ENCODE measurements at places on chromosomes 6 and 20. TPM values are rescaled to one million over a fixed set of nuclear protein-coding genes. Genes with fewer than 3 reads are reported as not detected.

GRCh38 chr6:169966312-169967181, 215.1 kb downstream of the ERMARD start:
- no peak for DNase-seq

Gene FAM83B
- total RNA-seq: not detected

DNA sequence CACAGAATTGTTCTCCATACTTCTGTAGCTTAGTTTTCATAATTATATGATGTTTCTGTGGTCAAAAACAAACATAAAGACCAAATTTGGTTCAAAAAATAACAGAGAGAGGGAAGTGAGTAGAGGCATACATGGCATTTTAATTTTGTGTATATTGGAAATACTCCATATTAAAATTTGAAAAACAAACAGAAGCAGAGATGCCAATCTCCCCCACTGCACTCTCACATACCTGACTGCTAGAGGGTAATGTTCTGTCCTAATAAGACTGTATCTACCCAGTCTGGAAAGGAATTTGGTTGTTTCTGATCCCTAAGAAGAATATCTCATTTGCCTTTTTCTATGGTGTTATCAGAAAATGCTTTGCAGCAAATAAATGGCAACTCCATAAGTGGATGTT, 959.0 kb upstream of the FLRT3 start:
- DNase-seq: no peak

Gene PLCG1
- 458 TPM for total RNA-seq

DNA sequence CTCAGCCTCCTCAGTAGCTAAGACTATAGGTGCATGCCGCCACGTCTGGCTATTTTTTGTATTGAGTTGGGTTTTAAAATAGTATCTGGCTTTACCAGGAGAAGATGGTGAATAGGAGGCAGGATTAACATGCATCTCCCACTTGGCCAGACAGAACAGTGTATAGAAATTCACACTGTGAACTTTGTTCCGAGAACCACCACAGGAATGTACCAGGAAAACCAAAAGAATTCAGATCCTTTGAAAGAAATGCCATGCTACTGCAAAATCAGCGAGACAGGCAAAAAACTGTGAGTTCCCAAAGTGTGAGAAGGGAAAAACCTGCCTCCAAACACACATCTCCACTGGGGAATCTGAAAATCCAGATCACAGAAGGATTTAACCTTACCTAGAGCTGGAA, 327.6 kb downstream of the NKAIN2 start:
- DNase-seq: no peak

Gene PPIL6
- total RNA-seq: 0.83 TPM

Gene TUBB2B
- total RNA-seq: 1,777 TPM

DNA sequence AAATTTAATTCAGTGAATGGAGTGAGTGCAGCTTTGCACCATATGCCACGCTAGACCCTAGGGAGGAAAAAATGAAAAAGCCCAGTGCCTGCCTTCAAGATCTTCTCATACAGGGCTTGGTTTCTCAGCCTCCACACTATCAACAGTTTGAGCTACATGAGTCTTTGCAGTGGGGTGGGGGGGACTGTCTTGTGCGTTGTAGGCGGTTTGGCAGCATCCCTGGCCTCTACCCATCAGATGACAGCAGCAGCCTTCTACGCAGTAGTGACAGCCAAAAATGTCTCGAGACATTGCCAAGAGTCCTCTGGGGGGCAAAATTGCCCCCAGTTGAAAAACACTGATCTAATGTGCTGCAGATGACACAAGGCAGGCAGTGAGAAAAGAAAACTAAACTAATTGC, 6.2 kb downstream of the CDH22 start:
- no peak for DNase-seq

DNA sequence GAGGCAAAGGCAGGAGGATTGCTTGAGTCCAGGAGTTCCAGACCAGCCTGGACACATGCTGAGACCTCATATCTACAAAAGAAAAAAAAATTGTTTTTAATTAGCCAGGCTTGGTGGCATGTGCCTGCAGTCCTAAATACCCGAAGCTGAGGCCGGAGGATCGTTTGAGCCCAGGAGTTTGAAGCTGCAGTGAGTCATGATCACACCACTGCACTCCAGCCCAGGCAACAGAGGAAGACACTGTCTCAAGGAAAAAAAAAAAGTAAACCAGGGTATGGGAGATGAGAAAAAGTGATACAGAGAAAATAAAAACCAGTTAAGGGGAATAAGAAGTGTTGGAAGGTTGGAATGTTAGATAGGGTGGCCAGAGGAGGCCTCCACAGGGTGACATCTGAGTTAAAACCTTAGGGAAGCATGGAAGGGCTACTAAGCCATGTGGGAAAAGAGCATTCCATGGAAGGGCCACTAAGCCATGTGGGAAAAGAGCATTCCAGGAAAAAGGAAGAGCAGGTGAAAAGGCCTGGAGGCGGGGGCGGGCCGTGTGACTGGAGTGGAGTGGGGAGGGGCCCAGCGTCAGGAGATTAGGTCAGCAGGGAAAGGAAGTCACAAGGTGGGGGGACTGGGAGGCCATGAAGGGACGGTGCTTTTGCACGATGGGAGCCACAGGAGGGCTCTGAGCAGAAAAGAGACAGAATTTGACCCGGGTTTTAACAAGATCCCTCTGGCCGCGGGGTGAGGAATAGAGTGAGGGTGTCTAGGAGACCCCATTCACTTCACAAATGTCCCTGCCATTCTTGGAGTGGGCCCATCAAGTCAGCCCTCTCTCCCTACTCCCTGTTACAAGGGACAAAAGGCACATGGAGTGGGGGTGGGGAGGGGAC, 18.3 kb downstream of the CPNE5 start:
- DNase-seq: no peak

GRCh38 chr20:59438201-59438600, 137.8 kb downstream of the EDN3 start:
- DNase-seq: no peak

Gene SAPCD1
- 3.7 TPM for total RNA-seq

DNA sequence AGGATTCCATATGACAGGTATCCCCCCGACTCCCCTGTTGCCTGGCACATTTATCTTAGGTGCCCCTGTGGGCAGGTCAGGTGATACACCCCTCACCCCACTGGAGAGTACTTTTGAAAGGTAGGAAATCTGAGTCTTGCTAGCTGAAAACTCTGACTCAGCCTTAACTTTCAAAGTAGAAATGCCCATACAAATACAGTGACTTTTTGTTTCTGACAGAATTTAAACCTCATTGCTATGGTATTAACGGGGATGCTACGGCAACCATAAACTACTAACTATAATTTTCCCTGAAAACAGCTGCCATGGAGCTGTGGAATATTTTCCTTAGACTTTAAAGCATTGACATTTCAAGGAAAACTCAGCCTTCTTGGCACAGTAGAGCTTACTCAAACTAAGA, 536.0 kb downstream of the RFPL4B start:
- no peak for DNase-seq

Gene ARFGEF3
- total RNA-seq: 15.3 TPM

Gene IPCEF1
- 0.61 TPM for total RNA-seq

- DNase-seq: no peak
Measured at GRCh38 chr6:158654960-158655489, 5.2 kb downstream of the SYTL3 start.

Gene HMGN3
- total RNA-seq: 43.0 TPM

DNA sequence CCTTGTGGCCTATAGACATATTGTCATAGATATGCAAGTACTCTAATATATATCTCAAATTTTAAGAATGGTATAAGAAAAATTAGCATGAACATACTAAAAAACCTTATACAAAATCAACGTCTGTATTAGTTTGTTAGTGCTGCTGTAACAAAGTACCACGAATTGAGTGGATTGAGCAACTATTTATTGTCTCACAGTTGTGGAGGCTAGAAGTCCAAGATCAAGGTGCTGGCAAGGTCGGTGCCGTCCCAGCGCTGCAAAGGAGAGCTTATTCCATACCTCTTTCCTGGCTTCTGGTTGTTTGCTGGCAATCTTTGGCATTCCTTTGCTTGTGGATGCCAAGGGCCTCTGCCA, 317.6 kb upstream of the FERMT1 start:
- DNase-seq: no peak

DNA sequence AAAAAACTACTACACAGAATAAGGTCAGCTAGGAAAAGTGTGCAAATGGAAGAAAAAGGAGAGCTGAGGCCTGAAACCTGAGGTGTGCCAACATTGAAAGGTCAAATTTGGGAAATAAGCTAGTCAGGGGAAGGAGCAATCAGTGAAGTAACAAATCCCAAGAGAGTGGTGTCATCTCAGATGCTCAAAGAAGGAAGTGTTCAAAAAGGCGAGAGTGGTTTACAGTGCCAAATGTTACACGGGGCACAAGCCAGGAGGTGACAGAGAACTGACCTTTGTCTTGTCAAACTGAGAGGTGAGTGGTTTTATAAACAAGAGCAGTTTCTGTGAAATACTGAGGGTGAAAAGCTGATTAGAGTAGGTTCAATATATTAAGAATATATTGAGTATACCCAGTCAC, 83.0 kb upstream of the TCF21 start:
- no peak for DNase-seq

GRCh38 chr6:4069199-4069598, 9.7 kb downstream of the FAM217A start:
- no peak for DNase-seq

DNA sequence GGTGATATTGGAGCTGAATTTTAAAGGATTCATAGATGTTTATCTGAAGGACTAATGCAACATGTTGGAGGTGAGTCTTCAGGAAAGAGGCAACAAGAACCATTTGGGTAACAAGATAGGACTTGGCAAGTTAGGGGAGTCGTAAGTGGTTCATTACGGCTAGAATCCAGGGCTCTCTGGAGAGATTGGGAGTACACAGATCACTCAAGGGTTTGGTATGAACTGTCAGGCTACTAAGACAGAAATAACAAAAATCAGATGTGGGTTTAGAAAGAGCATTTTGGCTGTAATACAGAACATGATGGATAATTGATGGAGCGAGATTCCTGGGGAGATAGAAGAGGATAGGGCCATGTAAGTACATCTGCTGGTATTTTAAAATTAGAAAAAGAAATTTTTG, 86.3 kb upstream of the ESR1 start:
- no peak for DNase-seq

DNA sequence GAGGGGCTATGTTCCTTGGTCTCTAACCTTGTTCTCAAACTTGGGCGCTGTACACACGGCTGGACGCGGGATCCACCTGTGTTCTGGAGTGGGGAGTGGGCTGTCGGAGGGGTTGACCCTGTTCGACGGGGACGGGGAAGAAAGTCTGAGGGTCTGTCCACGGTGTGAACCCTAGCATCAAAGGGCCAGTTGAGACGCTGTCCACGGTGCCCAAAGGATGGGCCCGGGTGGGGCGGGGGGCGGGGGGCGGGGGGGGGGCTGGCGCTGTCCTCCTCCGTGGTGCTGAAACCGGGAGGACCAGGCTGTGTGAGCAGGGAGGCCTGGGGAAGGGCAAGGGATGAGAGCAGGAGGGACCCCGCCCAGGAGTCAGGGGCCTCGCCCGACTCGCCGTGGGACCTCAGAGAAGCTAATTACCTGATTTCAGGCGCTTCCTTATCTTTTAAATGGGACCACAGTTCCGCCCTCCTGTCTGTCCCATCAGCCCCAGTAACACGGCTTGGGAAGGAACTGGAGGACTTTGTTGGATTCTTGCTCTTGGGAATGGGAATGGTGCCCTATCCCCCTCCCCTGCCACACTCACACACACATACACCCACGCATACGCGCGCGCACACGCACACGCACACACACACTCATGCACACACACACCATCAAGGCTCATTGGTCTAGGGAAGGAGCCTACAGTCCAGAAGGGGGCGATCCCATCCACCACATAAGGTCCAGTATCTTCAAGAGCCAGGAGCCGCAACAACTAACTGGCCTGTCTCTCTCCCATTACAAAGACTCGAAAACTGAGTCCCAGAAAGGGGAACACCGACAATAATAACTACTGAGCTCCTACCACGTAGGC, 1.0 kb upstream of the VSTM2L start:
- DNase-seq: no peak

GRCh38 chr20:64129146-64129782, 21.9 kb upstream of the NPBWR2 start:
- DNase-seq: no peak

DNA sequence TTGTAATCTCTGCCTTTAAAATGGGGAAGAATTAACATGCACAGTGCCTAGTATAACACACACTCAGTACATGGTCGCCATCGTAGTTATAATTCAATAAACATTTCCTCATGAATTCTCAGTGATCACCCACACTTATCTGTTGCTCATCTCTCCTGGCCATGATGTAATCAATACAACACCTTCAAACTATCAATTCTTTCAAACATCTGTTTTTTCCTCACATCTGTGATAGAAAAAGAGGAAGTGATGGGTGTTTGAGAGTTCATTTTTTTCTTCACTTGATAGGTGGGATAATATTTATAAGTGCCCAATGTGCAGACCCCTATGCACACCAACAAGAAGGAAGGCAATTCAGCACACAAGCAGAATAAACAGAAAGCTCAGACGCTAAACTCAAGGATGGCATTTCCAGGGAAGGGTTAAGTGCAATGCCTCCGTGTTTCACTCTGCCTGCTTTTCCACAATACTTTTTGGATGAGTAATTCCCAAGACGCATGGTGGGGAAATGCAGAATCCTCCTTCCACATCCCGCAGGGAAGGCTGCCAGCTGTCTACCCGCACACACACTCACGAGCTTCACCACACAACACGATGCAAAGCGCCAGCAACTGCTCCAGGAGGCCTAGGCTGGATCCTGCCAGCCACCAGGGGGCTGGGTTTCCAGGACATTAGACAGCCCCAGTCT, 100.3 kb downstream of the GMPR start:
- peak; percentile 74 for DNase-seq

GRCh38 chr6:72733045-72733444, 111.2 kb downstream of the KCNQ5 start:
- no peak for DNase-seq

DNA sequence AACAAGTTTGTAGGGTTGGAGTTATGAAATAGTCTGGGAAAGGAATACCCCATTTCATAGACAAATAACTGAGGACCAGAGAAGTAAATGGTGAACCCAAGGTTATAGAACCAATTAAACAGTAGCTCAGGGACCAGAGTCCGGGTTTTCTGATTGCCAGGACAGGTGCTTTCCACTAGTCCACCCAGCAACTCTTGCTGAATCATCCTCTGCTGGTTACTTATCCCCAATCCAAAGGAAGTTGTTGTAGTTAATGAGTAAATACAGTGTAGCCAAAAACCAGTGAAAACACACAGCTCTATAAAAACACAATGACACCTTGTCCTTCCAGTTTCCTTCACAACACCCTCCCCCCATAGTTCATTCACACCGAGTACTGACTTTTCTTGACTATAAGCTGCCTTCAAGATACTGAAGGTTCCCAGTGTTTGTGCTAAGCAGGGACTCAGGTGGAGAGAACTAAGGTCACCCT, 766 bp upstream of the TINAG start:
- no peak for DNase-seq

GRCh38 chr6:122969999-122970533, 26.0 kb upstream of the CLVS2 start:
- no peak for DNase-seq

DNA sequence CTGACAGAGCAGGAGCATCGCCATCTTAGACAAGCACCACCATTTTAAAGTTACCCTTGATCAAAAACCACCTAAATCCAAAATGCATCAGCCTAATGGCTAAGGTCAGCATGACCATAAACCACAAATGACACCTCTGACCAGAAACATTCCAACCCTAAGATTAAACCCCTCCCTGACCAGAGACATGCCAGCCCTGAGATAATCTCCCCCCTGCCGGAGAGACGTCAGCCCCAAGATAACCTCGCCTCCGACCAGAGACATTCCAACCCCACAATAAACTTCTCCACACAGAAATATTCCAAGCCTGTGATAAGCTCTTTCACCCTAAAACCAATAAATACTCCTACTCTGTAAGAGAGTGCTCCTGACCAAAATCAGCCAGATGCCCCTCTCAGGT, 53.5 kb downstream of the PXDC1 start:
- DNase-seq: no peak
